ENCODE measurements at places on chromosomes 6 and 20.

DNA sequence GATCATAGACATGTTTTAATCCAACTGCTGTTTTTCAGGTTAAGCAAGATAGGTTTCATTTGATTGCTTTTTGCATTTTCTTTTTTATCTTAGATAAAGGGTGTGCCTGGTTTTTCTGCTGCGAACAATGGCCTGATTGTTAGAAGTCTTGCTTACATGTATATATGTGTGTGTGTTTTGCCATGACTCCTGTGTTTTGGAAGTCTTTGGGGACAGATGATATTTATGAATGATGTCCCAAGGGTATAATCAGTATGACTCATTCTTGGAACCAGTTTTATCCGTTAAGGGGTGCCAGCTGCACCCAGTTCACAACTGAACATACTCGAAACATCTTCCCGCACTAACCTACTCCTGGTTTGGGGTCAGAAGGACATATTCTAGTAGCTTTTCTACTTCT, 230.1 kb upstream of the SUPT3H start:
- no peak for DNase-seq

DNA sequence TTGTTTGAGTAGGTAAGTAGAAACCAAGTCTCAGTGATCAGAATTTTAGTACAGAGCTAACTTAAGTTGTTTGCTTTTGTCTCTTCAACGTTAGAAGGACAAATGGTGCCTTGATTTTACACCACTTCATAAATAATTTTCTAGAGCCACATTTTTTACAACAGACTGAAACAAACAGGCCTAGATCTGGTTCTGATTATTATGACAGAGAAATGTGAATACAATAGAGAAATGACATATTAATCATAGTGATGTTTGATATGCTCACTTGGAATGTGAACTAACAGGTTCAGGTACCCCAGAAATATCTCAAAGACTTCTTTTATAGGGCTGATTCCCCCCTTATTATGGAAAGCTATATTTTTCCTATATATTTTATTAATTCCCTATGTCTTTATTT, 760.6 kb downstream of the KIF16B start:
- no peak for DNase-seq

DNA sequence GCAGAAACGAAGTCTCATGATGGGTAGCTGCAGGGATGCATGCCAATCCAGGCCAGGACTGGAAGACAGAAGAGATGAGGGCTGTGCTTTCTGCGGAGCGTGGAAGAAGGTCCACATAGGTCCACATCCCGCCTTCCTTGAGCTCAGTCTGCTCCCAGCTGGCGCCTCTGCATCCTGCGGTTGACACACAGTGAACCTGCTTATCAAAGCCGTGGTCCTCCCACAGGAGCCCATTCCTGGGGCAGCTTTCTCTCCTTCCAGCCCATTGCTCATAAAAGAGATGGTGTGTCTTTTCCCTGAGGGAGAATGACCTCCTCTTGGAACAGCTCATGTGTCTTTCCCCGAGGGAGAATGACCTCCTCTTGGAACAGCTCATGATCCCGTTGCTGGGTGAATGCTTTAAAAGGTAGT, 225.4 kb downstream of the CDH4 start:
- DNase-seq, result peak; percentile 51

DNA sequence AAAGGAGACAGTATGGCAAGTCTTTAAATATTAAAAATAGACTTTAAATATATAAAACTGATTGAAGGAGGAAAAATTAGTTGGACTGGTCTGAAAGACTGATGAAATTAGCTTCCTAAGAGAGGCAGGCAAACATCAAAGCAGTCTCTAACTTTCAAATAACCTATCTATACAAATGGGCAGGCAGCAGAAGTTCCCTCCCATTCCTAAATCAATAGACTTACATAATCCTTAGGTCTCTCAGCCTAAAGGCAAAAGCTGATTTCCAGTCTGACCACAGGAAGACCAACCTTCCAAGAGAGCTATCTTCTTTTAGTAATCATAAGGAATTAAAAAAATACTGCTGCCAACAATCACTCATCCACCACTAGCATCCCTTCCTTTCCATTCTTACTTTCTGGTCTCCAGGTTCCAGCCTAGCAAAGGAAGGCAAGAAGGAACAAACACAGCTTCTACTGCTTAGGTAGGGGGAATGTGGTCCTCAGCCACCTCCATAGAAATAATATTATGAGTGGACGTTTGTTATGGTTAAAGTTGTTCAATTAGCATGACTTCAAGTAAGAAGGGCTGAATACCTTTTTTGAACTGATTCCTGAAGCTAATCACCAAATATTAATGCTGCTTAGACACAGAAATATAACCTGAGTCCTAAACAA, 44.1 kb downstream of the SESN1 start:
- DNase-seq, result no peak

DNA sequence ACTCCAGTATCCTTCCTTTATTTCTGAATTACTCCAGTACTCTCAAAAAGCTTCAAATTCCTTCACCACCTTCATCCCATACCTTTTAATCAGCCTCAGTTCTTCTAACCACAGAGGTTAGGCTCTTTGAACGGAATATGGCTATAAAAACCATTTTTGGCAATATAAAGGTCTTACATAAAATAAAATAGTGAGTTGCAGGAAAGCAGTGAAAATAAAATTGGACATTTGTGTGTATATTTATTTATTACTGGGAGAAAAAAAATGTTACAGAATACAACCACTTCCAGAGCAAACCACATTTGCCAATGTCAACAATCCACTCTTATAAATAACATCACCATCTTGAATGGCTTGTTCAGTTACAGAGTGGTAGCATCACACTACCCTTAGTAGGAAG, 7.7 kb downstream of the HDDC2 start:
- no peak for DNase-seq

GRCh38 chr20:14331646-14332045, 5.8 kb downstream of the FLRT3 start:
- peak; percentile 56 for DNase-seq

GRCh38 chr6:4957521-4958231, 46.2 kb downstream of the RPP40 start:
- DNase-seq, result no peak

- peak; percentile 52 for DNase-seq
Observed at GRCh38 chr6:6746333-6746969, 157.9 kb downstream of the LY86 start.

DNA sequence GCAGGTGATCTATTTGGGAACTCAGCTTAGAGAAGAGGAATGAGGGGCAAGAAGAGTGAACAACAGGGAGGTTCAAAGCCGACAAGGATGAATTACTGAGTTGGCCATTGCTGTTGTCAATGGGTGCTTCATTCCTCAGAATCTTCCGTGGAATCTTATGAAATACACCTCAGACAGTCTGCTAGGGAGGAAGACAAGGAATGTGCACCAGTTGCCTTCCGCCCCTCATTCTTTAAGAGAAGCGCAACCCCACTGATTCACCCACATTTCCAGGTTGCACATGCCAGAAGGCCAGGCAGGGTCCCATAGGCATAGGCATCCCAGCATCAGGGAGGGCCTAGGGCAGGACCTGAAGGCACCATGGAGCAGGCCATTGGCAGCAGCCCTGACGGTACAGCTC, 127.5 kb upstream of the TNFAIP3 start:
- no peak for DNase-seq

GRCh38 chr6:104623052-104623690, 236.5 kb downstream of the HACE1 start:
- DNase-seq, result no peak

DNA sequence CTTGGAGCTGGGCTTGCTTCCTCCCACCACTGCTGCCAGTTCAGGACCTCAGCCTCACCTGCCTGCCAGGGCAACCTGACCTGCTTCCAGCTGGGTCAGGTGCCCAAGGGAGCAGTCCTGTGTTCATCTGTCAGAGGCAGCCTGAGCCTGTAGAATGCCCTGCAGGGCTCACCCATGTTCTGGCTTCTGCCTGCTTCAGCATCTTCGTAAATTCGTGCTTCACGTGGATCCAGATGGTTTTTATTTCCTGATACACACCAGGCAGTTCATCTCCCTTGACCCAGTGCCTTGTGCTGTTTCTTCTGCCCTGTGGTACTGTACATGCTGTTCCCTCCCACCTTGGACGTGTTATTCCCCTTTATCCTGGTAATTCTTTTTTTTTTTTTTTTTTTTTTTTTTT, 50.2 kb downstream of the ARID1B start:
- no peak for DNase-seq

GRCh38 chr20:50083034-50083433, 29.9 kb downstream of the UBE2V1 start:
- DNase-seq, result no peak

DNA sequence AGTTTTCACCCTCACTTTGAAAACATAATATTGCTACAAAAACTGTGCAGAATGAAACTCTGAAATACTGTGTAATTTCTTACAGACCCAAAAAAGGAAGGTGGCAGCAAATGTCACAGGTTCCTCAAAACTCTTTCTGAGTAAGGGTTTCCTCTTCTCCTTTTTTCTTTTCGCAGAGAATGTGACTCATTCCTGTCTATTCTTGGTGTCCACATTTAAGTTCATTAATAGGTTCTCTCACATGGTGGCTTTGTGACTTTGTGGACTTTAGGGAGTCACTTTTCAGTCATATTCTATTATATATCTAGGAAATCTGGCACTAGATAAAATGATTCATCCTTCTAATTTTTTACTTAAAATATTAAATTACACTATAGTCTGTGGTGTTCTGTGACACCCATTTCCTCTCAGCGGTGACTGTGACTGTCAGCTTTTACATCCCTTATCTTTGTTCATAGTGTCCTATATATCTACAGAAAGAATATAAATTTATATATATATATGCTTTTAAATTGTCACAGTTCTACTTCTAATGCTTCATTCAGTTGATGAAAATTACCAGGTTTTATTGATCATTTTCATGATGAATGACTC, 126.8 kb upstream of the HCRTR2 start:
- no peak for DNase-seq

DNA sequence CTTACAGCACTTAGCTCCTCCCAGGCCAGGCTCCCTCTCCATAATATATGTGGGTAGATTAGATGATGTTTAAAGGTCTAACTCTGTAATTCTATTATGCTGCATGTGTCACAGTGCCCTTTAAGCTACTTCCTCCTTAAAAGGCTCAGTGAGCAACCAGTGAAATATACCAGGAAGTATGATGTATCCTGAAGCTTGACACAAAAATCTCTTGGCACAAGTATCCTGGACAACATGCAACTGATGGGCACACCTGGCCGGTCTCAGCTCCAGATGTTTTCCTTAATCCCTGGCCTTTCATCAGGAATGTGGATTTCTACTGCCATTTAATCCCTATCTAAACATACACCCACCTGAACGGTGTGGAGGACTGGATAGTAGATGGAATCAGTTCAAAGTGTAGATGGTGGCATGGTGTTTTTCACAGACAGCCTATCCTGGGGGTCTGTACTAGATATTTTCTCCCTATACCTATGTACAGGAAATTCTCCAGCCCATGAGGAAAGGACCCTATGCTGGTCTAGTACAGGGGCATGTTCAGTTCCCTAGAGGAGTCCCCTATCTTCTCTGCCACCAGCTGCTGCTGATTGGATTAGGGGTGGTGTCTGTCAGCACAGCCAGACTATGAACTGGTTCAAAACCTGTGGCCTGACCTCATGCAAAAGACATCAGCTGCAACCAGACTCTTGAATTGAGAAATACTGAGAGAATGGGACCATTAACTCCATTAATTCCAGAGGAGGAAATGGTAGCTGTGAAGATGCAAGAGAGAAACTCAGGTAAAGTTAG, 59.4 kb upstream of the CITED2 start:
- DNase-seq, result no peak

DNA sequence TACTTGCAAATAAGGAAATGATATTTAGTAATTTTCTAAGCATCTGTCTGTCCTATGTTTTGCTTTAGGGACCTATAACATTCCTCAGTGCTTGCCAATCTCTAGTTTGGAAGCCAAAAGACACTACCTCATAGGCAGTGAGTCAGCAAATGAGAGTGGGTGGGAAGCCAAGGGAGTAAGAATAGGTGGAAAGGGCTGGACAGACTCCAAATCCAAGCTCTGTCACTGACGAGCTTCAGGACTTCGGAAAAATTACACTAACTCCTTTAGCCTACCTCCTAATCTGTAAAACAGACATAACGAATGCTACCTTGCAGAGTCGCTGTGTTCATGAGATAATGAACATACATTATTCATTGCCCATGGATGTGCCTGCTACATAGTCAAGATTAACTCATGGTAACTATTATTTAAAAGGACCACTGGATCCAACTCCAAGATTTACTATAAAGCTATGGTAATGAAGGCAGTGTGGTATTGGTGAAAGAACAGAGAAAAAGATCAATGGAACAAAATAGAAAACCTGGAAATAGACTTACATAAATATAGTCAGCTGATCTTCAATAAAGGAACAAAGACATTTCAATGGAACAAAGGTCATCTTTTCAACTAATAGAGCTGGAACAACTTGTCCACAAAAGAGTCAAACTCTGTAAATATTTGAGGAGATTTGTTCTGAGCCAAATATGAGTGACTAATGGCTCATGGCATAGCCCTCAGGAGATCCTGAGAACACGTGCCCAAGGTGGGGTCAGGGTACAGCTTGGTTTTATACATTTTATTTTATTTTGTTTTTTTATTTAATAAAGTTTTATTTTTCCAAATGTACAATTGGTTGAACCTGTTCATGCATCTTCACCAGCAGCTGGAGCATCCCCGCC, 64.1 kb downstream of the FAM50B start:
- DNase-seq, result peak; percentile 69

DNA sequence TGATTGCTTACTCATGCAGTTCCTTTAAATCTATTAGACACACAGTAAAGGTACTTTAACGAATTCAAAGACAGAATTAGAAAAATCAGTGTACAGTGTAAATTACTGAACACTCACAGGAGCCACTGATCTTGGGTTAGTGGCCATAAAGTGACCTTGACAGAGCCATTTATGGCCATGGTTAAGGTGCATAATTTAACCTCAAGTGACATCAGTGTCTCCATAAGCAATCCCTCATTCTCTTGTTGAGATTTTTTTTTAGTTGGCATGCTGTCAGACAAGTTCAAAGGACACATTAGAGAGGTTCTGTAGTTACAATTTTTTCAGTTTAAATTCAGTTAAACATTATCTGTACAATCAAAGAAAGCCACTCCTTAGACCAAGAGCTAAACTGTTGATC, 334.4 kb downstream of the KHDRBS2 start:
- no peak for DNase-seq
